ENCODE measurements at places on chromosomes 12 and 14.

DNA sequence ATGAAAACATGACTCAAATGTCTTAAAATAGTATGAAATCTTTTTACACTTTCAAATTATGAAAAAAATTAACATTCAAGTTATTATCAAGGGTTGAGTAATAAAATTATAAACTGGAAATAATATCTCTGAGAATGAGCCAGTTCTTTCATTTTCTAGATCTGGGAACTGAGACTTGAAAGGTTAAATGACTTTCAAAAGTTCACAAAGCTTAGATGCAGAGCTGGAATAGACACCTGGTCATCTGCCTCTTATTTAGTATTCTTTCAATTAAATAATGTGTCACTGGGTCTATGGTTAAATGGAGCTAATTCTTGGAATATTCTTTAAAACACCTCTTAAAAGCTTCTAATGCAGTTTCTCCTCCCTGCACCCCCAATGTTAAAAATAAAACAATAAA lies 86.6 kb downstream of the CDK17 start:
- DNase-seq, result no peak

- DNase-seq, result no peak
Measured at GRCh38 chr14:43706900-43707299, 800.2 kb downstream of the FSCB start.

DNA sequence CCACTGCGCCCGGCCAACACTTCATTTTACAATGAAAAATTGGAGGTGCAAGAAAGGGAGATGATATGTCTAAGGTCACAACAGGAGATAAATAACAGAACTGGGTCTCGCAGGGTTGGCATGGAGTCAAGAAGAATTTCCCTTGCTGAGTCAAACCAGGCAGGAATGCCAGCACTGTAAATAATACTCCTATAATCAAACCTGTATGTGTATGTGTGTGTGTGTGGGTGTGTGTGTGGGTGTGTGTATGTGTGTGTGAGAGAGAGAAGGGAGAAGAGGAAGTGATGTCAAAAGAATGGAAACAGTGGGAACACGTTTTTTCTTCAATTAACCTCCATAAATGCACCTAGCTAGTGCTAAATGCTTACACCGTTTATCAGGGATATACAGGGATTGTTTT lies 70.4 kb downstream of the TMEM116 start:
- no peak for DNase-seq

DNA sequence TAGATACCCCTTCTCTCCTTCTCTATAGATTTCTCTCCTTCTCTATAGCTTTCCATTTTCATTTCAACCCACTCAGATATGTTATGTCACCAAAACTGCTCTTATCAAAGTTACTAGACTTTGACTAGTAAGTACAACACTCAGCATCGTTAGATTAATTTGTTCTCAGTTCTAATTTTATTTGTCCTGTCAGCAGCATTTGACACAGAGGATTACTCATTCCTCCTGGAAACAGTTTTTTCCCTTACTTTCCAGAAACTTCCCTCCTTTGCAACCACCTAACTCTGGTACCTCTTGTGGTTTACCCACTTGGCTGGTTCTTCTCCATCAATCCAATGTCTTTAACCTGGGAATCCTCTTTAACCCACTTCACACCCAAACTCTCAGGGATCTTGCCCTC lies 423.7 kb downstream of the TMTC2 start:
- no peak for DNase-seq

DNA sequence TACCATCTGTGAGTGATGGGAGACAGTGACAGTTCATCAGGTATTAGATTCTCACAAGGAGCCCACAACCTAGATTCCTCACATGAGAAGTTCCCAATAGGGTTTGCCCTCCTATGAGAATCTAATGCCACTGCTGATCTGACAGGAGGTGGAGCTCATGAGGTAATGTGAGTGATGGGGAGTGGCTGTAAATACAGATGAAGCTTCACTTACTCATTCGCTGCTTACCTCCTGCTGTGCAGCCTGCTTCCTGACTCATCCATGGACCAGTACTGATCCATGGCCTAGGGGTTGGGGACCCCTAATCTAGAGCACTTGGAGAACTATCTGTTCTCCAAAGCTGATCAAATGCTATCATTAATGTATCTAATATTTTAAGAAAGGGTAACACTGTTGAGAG lies 17.7 kb downstream of the CLEC2D start:
- no peak for DNase-seq

DNA sequence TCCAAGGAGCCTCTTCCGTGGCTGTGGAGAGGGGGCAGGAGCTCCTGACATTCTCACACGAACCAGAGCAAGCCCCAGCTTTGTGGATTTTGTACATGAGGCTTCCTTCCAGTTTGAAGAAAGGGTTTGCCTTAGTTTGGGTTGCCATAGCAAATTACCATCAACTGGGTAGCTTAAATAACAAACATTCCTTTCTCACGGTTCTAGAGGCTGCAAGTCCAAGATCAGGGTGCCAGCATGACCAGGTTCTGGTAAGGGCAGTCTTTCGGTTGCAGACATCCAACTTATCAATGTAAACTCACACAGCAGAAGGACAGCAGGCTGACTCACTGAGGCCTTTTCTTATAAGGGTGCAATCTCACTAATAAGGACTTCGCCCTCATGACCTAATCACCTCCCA lies 25.9 kb upstream of the STAB2 start:
- no peak for DNase-seq

- DNase-seq, result no peak
Measured at GRCh38 chr12:120343039-120343537, 15.5 kb upstream of the PLA2G1B start.

DNA sequence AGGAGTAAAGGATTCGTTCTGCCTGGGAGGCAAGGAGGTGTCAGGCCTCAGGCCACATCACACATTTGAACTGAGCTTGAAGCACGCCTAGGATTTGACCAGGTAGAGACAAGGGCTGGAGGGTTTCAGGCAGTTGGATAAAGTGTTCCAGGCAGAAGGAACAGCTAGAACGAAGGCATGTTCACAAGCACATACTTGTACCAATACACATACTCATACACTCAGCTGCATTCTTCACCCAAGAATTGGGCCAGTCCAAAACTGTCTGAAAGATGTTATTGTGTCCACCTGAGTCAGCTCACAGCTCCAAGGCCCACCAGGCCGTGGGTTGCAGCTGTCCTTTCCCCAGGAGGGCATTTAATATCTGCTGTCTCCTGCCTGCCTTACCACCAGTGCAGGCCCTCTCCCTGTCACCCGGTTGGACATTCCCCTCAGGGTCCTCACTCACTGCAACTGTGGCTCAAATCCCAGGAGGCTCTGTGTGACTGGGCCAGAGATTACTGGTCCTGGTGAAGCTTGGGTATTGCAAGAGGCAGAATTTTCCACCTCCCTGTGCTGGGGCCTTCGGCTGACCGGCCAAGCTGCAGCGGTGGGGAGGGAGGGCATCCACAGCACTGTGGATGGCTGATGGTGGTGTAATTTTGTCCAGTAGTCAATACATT lies 12.8 kb upstream of the AQP2 start:
- no peak for DNase-seq

- no peak for DNase-seq
Measured at GRCh38 chr12:89245090-89245489, 107.2 kb downstream of the DUSP6 start.
